ENCODE measurements at places on chromosomes 7 and 10.

- H3K4me3 ChIP-seq: no peak overlapping the region
- H3K4me1 ChIP-seq: no peaks in the 10 kb centered on the region
- H3K27me3 ChIP-seq: no peaks in the 10 kb centered on the region
- no peaks in the 10 kb centered on the region for H3K36me3 ChIP-seq
- DNase-seq: no peak
Measured at GRCh38 chr7:19851504-19851903, 78.1 kb upstream of the TMEM196 start.

- peaks cover 64% of the 10 kb centered on the region for H3K4me1 ChIP-seq
- peak overlapping the region; percentile 87 for H3K27ac ChIP-seq
- H3K27me3 ChIP-seq: no peaks in the 10 kb centered on the region
Measured at GRCh38 chr7:102432442-102433218, 745 bp upstream of the ORAI2 start.

DNA sequence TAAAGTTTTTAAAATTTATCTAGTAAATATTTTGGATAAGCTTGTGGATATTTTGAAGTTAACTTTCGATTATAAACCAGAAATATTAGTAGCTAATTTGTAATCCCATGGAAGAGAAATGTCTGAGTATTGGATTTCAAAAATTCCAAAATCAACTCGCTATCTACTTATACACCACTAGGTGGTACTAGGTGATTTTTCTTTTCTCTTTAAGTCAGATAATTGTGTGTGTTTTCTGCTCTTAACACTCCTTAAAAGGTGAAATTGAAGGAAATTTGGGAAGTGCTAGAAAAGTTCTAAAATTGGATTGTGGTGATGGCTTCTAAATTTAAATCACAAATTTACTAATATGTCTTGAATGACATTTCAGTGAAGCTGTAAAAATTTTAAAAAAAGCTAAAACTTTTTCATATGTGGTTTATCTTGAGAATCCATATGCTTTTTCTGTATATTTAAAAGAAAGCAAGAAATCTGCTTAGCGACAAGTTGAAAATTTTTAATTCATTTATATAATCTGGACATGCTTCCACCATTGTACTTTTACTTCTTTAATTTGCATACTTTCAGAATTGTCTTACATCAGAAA is 90.2 kb downstream of the IPMK start:
- H3K27me3 ChIP-seq: peaks cover 3% of the 10 kb centered on the region
- no peak for DNase-seq
- H3K4me1 ChIP-seq: no peaks in the 10 kb centered on the region
- H3K27ac ChIP-seq: no peak overlapping the region
- H3K36me3 ChIP-seq: no peaks in the 10 kb centered on the region
- H3K4me3 ChIP-seq: no peak overlapping the region

- peak overlapping the region; percentile 100 for H3K4me3 ChIP-seq
- peaks cover 63% of the 10 kb centered on the region for H3K4me1 ChIP-seq
- H3K36me3 ChIP-seq: peaks cover 65% of the 10 kb centered on the region
- H3K27ac ChIP-seq: peak overlapping the region; percentile 97
- no peaks in the 10 kb centered on the region for H3K27me3 ChIP-seq
Measured at GRCh38 chr10:110498087-110498981, 627 bp downstream of the DUSP5 start.

DNA sequence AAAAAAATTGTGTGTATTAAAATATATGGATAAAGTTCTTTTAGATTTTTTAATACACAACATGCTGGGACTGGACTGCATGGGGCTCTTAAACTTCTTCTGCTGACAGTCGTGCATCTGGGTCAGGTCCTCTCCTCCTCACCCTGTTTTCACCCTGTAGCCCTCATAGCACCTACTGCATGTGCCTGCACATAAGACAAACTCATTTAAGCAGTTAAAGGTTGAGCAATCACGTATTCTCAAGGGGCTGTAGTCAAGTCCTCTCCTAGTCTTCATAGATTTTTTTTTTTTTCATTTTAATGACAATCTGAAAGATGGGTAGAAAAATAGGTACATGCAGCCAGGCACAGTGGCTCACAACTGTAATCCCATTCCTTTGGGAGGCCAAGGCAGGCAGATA is 23.6 kb upstream of the PDCD4 start:
- H3K27me3 ChIP-seq: no peaks in the 10 kb centered on the region
- peaks cover 85% of the 10 kb centered on the region for H3K4me1 ChIP-seq
- H3K36me3 ChIP-seq: peaks cover 4% of the 10 kb centered on the region
- no peak for DNase-seq

DNA sequence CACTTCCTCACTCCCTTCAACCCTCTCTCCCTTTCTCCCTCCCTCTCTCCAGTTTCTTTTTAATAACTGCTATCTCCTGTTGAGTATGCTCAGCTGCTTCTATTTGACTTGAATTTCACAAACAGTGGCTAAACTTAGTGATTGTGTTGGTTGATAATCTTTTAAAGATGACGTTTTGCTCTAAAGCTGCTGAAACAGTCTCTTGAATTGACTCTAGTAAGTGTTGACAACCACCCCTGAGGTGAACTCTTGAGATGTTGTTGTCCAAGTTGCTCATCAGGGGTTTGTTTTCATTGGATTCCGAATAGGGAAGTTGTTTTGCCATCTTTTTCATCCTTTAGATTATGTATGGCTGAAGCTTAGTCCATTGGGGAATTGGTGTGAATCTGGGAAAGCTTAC is 176.2 kb downstream of the TWIST1 start:
- H3K36me3 ChIP-seq: no peaks in the 10 kb centered on the region
- no peak overlapping the region for H3K27ac ChIP-seq
- DNase-seq: no peak

DNA sequence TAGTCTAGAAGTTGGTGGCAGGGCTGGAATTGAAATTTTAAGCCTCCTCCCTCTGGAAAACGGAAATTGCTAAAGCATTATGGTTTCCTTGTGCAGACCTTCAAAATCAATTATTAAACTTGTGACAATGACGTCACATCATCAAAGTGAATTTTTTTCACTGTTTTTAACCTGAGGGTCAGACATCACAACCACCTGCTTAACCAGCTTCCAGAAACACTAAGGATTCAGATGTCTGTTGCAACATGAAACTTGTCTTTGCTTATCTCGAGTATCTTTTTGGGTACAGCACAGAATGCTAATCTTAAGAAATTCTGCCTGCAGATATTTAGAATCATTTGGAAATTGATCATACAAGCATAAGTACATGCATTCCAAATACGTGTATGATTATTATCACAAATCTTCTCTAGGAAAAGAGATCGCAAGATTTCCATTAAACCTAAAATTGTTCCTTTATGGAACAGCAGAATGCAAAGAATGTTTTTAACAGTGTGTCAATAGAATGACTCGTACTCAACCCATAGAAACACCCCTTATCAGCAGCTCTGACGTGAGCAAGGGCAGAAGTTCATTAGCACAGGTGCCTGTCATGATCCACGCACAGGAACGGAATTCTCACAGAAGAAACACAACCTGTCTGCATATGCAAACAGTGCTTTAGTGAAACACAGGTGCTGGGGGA is 4.1 kb upstream of the GTPBP4 start:
- peaks cover 13% of the 10 kb centered on the region for H3K4me1 ChIP-seq
- no peaks in the 10 kb centered on the region for H3K27me3 ChIP-seq
- no peak overlapping the region for H3K4me3 ChIP-seq
- H3K36me3 ChIP-seq: peaks cover 12% of the 10 kb centered on the region
- no peak overlapping the region for H3K27ac ChIP-seq

DNA sequence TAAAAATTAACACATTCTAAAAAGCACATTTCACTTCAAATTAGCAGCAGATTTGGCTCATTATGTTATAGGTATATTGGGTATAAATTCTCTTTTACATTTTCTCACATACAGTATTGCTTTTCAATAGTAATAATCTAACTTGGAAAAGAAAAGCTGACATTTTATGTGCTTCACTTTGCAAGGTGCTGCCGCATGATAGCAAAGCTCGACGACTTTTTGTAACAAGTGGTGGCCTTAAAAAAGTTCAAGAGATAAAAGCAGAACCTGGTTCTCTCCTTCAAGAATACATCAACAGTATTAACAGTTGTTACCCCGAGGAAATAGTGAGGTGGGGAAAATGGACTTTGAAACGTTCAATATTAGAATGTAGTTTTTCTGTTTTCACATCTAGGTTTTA is 65.5 kb downstream of the SPAG6 start:
- H3K27ac ChIP-seq: no peak overlapping the region
- H3K27me3 ChIP-seq: peaks cover 7% of the 10 kb centered on the region
- H3K4me3 ChIP-seq: no peak overlapping the region
- H3K36me3 ChIP-seq: no peaks in the 10 kb centered on the region
- no peaks in the 10 kb centered on the region for H3K4me1 ChIP-seq
- no peak for DNase-seq

- no peaks in the 10 kb centered on the region for H3K27me3 ChIP-seq
- no peaks in the 10 kb centered on the region for H3K36me3 ChIP-seq
- H3K27ac ChIP-seq: no peak overlapping the region
- no peaks in the 10 kb centered on the region for H3K4me1 ChIP-seq
Measured at GRCh38 chr10:131701131-131701947, 199.5 kb upstream of the PPP2R2D start.

- no peaks in the 10 kb centered on the region for H3K27me3 ChIP-seq
- peaks cover 26% of the 10 kb centered on the region for H3K4me1 ChIP-seq
- H3K36me3 ChIP-seq: peaks cover 16% of the 10 kb centered on the region
- DNase-seq: no peak
- peak overlapping the region; percentile 71 for H3K27ac ChIP-seq
- H3K4me3 ChIP-seq: peak overlapping the region; percentile 30
Measured at GRCh38 chr7:32588657-32589056, 93.4 kb downstream of the AVL9 start.

- no peaks in the 10 kb centered on the region for H3K36me3 ChIP-seq
- H3K4me3 ChIP-seq: no peak overlapping the region
- no peak overlapping the region for H3K27ac ChIP-seq
- peaks cover 13% of the 10 kb centered on the region for H3K27me3 ChIP-seq
Measured at GRCh38 chr7:106187613-106188350, 75.7 kb upstream of the SYPL1 start.
